Pancreas (tissue), 10 donors: ENCODE measurements at places on chromosomes 2 and 18. TPM values are rescaled to one million over a fixed set of nuclear protein-coding genes. Genes with fewer than 3 reads are reported as not detected.

- DNase-seq: peak; percentile 79
Measured at GRCh38 chr18:63949068-63949737, at the start of gene HMSD. Gene HMSD, plus strand, starts transcription at chr18:63949301. Its CDS starts 4,155 bp downstream, at chr18:63953456.

GRCh38 chr2:98012561-98012991 is 16.8 kb upstream of the TMEM131 start:
- DNase-seq: no peak

Gene SPATS2L
- polyA plus RNA-seq: 53.8 TPM

DNA sequence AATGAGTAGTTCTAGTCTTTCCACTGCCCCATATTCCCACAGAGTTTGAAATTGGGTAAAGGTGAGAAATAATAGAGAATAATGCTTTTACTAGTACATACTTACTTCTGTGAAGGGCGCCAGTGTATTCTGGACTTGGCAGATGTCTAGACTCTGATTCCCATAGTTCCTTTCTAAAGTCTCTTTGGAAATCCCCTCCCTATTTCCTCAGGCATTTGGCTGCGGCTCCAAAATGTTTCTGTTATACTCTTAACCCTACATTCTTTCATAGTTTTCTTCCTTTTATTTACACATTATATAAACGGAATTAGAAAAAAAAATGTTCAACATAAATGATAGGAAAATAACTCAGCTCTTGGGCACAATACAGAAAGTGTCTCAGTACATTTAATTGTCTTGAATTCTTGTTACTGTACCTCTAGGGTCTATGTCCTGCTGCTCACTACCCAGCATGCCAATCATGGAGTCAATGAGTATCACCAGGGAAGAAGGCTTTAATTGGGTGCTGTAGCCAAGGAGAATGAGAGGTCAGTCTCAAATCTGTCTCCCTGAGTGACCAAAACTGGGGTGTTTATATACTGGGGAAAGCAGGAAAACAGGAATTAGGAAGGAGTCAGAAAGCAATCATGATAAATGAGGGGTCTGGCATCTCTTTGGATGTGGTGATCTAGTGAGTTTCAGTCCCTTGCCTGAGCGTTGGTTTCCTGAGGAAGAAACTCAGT is 147.8 kb upstream of the MMADHC start:
- DNase-seq: no peak

- no peak for DNase-seq
Measured at GRCh38 chr2:225779829-225780228, 380.3 kb downstream of the NYAP2 start.

Gene MRO
- 0.19 TPM for polyA plus RNA-seq

DNA sequence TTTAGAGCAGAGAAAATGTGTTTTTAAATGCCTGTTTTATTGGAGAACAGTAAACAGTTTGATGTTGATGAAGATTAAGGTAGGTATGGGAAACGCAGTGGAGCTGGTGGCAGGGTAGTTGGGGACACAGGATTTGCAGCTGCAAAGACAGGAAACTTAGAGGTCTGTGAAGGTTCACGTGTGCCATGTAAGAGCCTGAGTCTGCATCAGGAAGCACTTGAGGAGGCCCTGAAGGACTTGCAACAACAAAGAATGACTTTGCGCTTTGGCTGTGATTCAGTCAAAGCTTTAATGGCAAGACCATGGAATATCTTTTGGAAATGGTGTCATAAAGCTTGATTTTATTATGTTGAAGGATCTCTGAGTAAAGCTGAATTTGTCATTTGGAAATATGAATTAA is 347.6 kb upstream of the KCNJ3 start:
- no peak for DNase-seq

DNA sequence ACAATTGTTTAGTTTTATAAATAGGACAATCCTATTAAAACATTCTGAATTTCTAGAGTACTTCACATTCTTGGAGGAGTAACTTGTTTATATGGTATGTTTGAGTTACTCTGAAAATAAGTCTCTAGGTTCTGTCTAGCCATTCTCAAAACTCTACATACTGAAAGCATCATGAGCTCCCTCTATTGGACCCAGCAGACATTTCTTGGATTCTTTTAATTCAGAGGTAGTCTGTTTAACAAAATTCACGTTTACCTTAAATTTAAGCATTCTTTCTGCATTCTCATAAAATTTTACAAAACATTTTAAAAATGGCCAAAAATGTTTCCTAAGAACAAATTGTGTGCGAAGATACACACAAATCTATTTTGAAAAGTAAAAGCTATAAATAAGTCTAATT is 15.3 kb downstream of the SP9 start:
- DNase-seq: no peak

DNA sequence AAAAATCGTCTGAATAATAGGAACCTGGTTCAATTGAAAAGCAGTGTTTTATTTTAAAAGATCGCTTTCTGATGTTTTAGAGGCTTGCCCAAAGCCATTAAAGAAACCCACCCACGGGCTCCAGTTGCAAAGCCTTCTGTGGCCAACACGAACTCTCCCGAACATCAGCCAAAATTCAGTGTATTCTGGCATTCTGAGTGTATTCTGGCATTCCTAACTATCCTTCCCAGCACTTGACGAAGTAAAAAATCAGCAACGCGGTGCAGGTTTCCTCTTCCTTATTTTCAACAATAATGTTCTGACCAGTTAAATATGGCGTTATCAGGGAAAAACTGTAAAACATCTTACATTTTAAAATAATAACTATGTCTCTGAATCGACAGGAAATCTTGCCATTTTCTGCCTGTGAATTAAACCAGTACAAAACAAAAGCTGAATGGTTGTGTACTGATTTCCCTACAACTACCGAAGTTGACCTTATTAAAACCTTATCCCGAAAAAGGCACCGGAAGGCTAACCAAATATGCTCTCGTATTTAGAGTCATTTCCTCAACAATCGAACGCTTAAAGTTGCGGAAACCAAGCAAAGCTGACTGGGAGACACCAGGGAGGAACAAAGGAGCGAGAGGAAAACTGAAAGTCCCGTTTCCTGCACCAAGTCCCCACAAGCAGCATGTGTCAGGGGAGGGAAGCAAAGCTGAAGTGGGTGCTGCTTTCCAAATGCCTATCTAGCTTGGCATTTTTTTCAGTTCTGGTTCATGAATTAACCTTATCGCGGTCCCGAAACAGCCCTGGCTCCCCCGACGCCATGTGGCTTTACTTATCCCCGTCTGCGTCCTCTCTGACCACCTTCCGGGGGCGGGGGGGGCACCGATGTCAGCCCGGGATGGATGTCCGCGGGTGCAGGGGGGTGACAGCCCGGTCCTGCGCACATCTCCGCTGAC is 44.3 kb downstream of the ZNF516 start:
- no peak for DNase-seq

Gene WNT6
- polyA plus RNA-seq: 0.38 TPM

- DNase-seq: no peak
Measured at GRCh38 chr2:41405441-41405840, 642.4 kb upstream of the PKDCC start.

Gene HJURP
- 0.16 TPM for polyA plus RNA-seq

DNA sequence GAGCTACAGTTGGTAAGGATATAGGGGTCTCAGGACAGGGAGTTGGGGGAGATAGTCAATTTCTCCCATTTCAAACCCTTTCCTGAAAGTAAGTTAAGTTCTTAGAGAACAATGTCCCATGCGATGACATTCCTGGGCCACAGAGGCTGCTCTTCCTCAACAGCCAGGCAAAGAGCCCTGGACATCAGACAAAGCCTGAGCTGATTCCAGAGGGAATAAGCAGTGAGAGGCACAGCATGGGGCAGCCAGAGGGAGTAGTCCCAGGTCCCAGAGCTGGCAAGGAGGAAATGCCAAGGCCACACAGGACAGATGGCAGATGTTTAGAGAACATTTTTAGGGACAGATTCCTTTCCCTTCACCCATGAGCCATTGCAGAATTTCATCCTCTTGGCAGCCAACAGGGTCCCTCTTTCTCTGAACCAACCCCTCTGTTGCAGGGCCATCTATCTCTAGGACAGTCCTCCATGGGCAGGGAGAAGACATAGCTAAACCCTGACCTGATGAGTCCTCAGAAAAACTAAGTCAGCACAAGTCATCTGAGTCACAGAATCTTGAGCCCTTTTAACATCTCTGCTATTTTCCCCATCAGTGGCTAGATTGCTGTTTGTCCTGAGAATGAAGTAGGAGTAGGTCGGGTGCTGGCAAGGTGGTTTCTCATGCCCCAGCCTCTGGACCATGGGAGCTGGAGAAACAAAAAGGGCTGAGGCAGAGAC is 81.6 kb upstream of the STPG4 start:
- DNase-seq: no peak

Gene SEMA4F
- 2.9 TPM for polyA plus RNA-seq

DNA sequence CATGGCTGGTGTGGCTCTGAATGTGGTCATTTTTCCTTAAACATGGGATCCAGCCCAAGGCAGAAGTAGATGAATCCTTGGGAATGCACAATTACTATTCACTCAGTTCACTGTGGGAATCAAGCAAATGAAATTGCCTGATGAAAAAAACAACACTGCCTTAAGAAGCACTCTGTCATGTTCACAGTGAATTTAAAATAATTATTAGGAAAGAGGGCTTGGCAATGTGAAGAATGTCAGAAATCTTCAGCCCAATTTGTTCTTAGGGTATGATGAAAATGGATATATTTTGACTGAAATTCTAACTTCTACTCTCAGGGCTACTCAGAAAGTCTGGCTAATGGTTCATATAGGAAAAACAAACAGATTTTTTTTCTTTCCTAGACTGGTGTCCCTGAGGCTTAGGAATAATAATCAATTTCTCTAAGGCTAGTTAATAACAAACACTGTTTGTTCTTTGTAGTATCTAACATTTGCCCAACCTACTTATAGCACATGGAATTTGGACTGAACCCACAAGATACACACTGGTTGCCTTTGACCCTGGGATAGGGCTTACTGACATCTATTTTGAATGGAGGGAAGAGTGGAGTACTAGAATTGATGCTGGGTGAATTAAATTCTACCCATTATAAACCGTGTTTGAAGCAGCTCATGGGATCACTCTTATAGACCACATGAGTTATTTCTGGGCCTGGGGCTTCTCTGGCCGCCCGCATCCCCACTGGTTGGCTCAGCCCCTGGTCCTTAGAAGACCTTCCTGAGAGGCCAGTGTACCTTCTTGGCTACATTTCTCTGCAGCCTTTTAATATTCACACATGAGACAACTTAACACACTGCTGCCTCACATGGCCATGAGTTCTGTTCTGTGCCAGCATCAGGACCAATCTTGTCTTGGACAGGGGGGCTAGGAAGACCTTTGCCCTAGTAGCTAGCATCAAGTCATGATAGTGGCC is 8.3 kb upstream of the MRPL33 start:
- no peak for DNase-seq

DNA sequence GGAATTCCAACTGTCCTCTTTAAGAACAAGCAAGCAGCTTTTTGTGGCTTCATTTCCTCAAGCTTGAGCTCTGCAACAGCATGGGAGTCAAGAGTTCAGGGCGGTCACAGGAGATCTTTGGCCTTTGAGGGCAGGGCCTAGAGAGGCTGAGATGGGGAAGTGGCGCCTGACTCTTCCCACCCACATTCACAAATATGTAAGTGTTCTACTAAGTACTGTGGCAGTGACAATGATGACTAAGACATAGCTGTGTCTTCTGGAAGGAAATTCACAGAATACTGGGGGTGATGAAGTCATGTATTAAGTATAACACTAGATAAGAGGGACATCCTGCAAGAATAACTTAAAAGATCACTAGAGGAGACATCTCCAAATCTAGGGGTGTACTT is 15.0 kb downstream of the RND3 start:
- DNase-seq: no peak

DNA sequence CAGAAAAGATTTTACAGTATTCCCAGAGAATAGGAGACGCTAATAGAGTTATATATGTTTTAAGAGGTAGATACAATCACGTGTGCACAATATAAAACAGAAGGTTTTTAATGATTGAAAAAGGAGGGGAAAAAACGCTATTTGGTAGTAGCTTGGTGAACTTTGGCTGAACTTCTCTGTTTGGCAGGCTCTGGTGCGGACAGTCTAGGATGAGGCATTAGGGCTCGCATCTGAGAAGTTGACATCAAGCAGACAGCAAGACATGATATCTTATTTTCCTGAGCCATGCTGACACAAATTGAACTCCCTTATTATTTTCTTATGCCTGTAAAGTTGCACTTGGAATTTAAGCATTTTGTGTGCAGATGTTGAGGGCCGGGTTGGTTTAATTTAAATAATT is 176.6 kb downstream of the EN1 start:
- DNase-seq: no peak

Gene GAREM1
- polyA plus RNA-seq: 3.6 TPM

GRCh38 chr2:150219861-150220260 is 267.6 kb downstream of the RND3 start:
- no peak for DNase-seq

DNA sequence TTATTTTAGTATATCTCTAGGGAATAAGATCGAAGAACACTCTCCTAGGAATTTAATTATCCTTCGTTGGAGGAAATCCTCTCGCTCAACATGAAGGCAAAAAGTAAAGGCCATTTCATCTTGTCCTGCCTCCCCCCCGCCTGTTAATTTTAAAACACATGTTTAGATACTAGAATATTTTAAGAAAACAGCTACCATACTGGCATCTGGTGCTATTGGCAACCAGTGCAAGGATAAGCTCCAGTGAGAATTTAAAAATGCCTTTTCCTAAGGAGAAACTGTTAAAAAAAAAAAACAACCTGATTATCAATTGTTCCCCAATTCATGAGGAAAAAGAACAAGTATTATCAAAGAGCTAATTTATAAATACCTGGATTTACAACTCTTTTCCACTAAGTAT is 864.7 kb downstream of the NRXN1 start:
- no peak for DNase-seq

DNA sequence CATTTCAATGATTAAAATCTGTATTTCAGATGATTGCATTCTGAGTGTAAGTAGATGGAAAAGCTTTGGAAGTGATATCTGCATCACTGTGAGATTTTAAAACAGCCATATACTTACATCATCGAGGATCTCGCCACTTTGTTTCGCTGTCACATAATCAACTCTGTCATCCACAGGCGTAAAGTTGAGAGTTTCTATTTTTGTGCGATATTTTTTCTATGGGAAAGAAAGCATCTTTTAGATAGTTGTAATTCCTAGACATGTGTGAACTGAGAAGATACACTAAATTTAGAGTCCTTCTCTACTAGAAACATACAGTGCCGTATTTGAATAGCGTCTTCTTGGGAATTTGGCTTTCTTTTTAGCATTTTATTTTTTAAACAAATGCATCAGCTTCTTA is 158.8 kb downstream of the RIF1 start:
- no peak for DNase-seq

DNA sequence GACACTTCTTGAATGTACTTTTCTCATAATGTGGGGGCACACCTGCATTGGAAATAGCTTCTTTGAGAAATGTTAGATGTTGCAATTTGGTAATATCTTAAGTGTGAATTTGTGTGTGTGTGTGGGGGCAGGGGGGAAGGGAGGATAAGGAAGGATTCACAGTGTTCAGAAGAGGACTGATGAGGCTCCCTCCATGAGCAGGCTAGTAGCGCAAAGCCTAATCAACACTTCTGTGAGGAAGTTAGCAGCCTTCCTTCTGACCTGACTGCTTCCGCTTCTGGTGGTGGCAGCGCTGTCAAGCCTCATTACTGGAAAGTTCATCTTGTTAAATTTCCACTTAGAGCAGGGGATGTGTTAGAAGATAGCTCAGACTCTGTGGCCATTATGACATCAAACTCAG is 295.4 kb upstream of the SPRED2 start:
- DNase-seq: no peak

GRCh38 chr2:200828104-200828503 is 16.4 kb downstream of the BZW1 start:
- no peak for DNase-seq
